ENCODE measurements at places on chromosomes 5 and 9. TPM values are rescaled to one million over a fixed set of nuclear protein-coding genes. Genes with fewer than 3 reads are reported as not detected.

Gene SPINK6
- 0.27 TPM for total RNA-seq

Gene TENT4A
- total RNA-seq: 23.9 TPM

Gene LRRC26
- 1.5 TPM for total RNA-seq

Gene INSL6
- total RNA-seq: not detected

Gene FOXD1
- 15.8 TPM for total RNA-seq

Gene GABBR2
- total RNA-seq: 0.28 TPM

Gene GARNL3
- total RNA-seq: 3.3 TPM

Gene AHRR
- total RNA-seq: 5.4 TPM

Gene FRRS1L
- total RNA-seq: 0.22 TPM

Gene CDKN2B-AS1
- total RNA-seq: not detected

Gene CATSPER3
- total RNA-seq: 0.48 TPM

Gene BNC2
- 8.1 TPM for total RNA-seq

Gene SCGB3A2
- total RNA-seq: not detected

Gene FBXW2
- 44.2 TPM for total RNA-seq

Gene RLN1
- not detected for total RNA-seq

Gene ACOT12
- 0.08 TPM for total RNA-seq

Gene GHR
- 0.06 TPM for total RNA-seq

Gene CARTPT
- not detected for total RNA-seq

Gene MYMK
- total RNA-seq: not detected

Gene SLC45A2
- total RNA-seq: not detected

Gene DDX4
- total RNA-seq: 0.05 TPM

Gene SLC36A3
- not detected for total RNA-seq

Gene HRCT1
- total RNA-seq: 0.18 TPM

Gene BARX1
- 11.2 TPM for total RNA-seq

Gene EIF4E1B
- not detected for total RNA-seq

Gene DNLZ
- total RNA-seq: 22.8 TPM

Gene LPCAT1
- total RNA-seq: 198 TPM

Gene CLIC3
- 6.7 TPM for total RNA-seq

Gene CD14
- total RNA-seq: 3.4 TPM

Gene OTULINL
- total RNA-seq: 27.0 TPM

Gene LCN1
- not detected for total RNA-seq

Gene NOXA1
- 1.4 TPM for total RNA-seq

Gene EGFL7
- total RNA-seq: 51.5 TPM

Gene KIF4B
- 0.02 TPM for total RNA-seq

Gene GFI1B
- total RNA-seq: 0.17 TPM

Gene LTC4S
- total RNA-seq: 0.22 TPM

Gene HTR1A
- not detected for total RNA-seq

Gene OTP
- 0.08 TPM for total RNA-seq

Gene MUSK
- not detected for total RNA-seq

Gene ENTPD2
- total RNA-seq: 3.1 TPM

Gene CETN3
- total RNA-seq: 35.8 TPM

Gene GABRA1
- total RNA-seq: not detected

Gene PDE6A
- total RNA-seq: 0.30 TPM

Gene TOR1B
- total RNA-seq: 27.1 TPM

Gene HMMR
- total RNA-seq: 24.2 TPM

Gene RIGI
- 2.6 TPM for total RNA-seq

Gene SPATA31C1
- total RNA-seq: not detected

Gene SPINK5
- not detected for total RNA-seq

Gene CDC20B
- 0.08 TPM for total RNA-seq

Gene LCN12
- total RNA-seq: 1.1 TPM

Gene TLX3
- total RNA-seq: not detected

Gene ACTL7B
- not detected for total RNA-seq

Gene PPP3R2
- not detected for total RNA-seq

Gene WDR55
- 24.6 TPM for total RNA-seq

Gene SIL1
- total RNA-seq: 22.3 TPM

Gene NUP188
- total RNA-seq: 46.4 TPM

Gene CD180
- not detected for total RNA-seq

Gene FBP2
- total RNA-seq: not detected

Gene DMRT3
- not detected for total RNA-seq

Measured in A549 treated with dexamethasone at 1 μM for 4 hours (cell line).